WTC11 (cell line): ENCODE measurements at places on chromosomes 11 and 22. TPM values are rescaled to one million over a fixed set of nuclear protein-coding genes. Genes with fewer than 3 reads are reported as not detected.

RBX1 gene
- total RNA-seq, result 68.2 to 70.8 TPM (median 70.3 TPM) in 3 replicates

DNA sequence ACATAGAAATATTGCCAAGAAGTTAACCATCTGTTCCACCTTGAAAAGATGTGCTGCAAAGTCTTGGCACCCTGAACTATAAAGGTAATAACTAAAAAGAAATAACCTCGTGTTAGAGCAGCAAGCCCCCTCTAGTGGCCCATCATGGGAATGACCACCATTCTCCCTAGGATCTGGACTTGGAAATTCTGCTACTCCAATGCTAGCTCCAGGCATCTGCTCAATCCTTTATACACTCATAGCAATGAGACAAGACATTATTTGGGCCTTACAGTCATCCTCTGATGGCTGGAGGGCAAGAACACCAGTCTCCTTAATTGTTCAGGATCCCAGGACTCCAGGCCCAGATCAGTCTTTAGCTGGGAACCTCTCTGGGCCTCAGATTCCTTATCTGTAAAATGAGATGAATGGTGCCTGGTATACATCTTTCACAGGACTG lies 76.0 kb downstream of the CWC15 start:
- peak; percentile 64 for DNase-seq
- peaks cover 8% of the 10 kb centered on the region; the same call in 1 of the 2 replicates for H3K4me1 ChIP-seq
- H3K27me3 ChIP-seq, result no peaks in the 10 kb centered on the region

GRCh38 chr22:48704335-48704734 lies 1123.3 kb downstream of the BRD1 start:
- H3K4me1 ChIP-seq, result 0 out of 2 replicates have a peak, but pooled peaks cover 3% of the 10 kb centered on the region
- H3K4me3 ChIP-seq, result no peak overlapping the region
- H3K27me3 ChIP-seq, result no peaks in the 10 kb centered on the region
- H3K27ac ChIP-seq, result 0 out of 2 replicates have a peak overlapping the region, but pooled peaks have one; percentile 57

- DNase-seq, result no peak
- peaks cover 27% of the 10 kb centered on the region for H3K4me1 ChIP-seq
- no peak overlapping the region for H3K4me3 ChIP-seq
- no peaks in the 10 kb centered on the region for H3K27me3 ChIP-seq
- no peak overlapping the region for H3K27ac ChIP-seq
These were observed 38.6 kb upstream of the HSPA8 start for GRCh38 chr11:123100379-123101085.

DNA sequence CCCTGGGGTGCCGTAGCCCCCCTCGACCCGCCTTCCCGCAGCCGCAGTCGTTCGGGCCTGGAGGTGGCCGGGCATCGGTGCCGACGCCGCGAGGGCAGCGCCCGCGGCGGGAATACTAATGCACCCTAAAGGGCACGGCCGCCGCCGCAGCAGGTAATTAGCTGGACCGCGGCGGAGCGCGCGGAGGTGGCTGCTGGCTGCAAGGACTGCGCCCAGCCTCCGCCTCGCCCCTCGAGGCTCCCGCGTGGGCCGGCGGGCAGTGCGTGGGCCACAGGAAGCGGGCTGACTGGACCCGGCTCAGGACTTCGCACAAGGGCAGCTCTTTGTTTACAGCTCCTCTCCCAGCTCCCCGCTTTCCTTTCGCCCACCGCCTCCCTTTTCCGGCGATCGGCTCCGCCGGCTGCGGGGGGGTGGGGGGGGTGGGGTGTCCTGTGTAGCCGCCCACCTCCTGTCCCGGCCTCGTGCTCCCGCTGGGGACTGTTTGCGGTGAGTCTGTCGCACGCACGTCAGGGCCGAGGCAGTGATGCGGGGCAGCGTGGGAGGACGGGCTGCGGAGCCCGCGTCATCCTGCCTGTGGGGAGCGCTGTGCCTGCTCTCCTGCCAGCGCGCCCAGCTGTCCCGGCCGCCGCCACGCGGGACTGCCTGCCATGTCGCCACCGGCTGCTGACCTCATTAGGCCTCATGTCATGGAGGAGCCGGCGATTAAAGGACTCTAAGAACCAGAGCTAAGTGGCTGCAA lies 53.2 kb downstream of the GRIK4 start:
- H3K4me3 ChIP-seq, result peak overlapping the region; percentile 58
- H3K27me3 ChIP-seq, result peaks cover 38% of the 10 kb centered on the region
- peaks cover 42% of the 10 kb centered on the region for H3K4me1 ChIP-seq
- peak; percentile 38 for DNase-seq

GRCh38 chr22:28484662-28485061 lies 195.0 kb downstream of the TTC28 start:
- H3K4me3 ChIP-seq, result no peak overlapping the region
- peaks cover 6% of the 10 kb centered on the region for H3K4me1 ChIP-seq
- DNase-seq, result no peak
- no peaks in the 10 kb centered on the region for H3K27me3 ChIP-seq
- H3K36me3 ChIP-seq, result no peaks in the 10 kb centered on the region
